ENCODE measurements at places on chromosomes 4 and X. TPM values are rescaled to one million over a fixed set of nuclear protein-coding genes. Genes with fewer than 3 reads are reported as not detected.
A peak's percentile ranks its signal among the peaks of the same experiment; 100 is the strongest.

DNA sequence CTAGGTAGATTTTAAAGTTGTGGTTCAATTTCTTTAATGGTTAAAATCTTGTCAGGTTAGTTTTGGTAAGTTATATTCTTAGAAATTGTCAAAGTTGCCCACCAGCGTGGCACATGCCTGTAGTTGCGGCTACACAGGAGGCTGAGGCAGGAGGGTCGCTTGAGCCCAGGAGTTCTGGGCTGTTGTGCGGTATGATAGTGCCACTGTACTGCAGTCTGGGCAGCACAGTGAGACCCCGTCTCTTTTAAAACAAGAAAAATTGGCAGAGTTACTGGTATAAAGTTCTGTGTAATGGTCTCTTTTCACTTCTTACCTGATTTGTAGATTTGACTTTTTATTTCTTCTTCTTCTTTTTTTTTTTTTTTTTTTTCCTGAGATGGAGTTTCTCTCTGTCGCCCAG lies 64.4 kb downstream of the FAM193A start:
- no peak for DNase-seq

DNA sequence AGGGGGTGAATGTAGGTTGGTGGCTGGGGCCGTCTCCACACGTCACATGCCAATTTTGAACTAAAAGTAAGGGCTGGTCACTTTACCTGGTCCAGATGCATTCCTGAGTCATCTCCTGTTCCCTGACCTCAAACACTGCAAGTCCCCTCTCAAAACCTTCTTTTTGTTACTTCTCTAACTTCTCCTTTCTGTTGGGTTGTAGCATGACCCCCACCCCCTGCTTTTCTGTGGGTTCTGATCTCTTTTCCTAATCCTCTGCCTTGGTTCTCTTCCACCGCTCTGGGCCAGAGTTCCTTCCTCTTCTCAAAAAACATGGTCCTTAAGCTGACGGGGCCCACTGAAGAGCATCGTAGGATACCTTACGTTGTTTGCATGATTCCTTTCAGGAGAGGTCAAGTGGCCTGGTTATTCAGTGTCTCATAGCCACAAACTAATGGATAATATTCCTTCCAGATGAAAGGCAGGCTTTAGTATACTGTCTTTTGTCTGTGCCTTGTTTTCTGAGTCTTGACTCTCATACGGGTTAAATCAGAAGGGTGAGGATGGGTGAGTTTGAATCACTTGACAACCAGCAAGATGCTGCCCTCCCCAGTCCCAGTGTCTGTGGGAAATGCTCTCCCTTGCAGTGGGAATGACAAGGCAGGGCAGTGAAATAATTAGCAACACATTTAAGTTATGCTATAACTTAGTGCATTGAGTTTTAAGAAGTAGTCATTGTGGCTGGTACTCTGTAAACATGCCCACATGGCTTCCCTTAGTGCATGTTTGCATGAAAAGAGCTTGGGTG lies 15.1 kb downstream of the SMS start:
- DNase-seq: no peak

DNA sequence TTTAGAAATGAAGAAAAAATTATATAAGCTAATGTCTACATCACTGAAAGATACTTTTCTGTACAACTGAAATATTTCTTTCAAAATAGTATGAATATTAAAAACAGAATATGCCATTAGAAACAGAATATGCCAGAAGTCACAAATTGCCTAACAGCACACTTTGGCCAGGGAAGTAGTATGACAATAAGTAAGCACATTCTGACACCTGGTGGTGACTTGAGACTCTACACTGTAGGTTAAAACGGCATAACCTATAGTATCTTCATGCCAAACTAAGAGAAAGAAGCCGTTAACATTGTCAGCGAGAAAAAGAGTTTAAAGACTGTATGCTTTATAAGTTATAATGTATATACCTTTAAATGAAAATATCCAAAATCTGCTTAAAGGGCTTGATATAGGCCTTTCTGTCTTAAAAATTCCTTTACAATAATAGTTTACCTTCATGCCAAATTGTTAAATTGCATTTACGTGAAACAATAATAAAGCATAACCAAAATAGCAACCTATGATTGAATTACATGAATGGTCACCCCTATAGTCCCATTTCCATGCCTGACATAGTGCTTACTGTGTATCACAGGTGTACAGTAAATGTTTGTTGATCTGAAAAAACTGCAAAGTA lies 32.8 kb downstream of the FAM13A start:
- DNase-seq: peak; percentile 44

DNA sequence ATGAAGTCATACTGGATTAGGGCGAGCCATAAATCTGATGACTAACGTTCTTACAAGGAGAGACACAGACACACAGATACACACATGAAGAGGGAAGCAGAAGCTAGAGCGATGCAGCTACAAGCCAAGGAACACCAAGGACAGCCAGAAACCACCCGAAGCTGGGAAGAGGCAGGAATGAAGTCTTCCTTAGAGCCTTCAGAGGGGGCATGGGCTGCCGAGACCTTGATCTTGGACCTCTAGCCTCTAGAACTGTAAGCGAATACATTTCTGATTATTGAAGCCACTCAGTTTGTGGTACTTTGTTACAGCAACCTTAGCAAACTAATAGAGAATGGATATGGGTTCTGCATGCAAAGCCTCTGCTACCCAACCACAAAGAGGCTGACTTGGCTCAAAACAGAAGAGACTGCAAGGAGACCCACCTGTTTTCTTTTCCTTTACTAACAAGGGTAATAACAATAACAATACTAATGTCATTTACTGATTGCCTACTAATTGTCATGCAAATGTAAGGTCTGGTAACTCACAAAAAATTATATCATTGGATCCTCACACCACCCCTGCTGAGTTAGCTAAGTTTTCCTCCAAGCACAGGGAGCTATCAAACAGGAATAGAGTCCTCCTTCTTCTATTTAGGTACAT lies 10.1 kb upstream of the LDB2 start:
- no peak for DNase-seq

DNA sequence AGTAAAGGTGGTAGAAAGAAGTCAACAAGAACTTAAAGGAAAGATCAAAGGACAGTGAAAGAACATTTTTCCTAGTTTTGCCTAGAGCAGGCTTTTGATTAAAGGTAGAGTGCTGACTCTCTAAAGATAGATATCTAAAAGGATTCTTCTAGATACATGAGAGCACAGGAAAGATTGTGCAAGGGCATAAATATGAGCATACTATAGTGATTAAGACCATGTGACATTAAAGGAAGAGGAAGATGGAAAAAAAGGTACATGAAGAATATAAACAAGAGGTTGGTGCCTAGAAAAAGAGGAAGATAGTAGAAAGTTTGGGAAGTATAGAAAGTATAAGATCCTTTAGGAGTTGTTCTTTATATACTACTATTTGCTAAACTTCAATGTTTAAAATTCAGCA lies 26.1 kb upstream of the TET2 start:
- DNase-seq: no peak

DNA sequence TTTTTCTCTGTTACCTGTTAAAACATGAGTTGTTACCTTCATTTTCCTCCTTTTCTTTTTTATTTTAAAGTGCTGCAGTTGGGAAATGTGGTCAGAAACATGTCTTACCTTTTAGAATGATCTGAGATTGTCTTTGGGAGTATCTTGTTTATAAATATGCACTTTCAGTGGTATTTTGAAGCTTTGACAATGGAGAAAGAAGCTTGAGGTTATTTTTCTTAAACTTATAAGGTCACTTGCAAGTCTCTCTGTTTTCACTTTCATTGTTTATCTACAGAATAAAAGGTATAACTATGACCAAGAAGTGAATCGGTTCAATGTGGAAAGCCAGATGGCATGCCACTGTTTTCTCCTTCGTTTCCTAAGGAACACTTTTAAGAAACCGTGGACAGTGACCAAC lies 167.5 kb upstream of the SLC7A11 start:
- no peak for DNase-seq

GRCh38 chrX:20609916-20610415 lies 343.3 kb upstream of the RPS6KA3 start:
- no peak for DNase-seq

DNA sequence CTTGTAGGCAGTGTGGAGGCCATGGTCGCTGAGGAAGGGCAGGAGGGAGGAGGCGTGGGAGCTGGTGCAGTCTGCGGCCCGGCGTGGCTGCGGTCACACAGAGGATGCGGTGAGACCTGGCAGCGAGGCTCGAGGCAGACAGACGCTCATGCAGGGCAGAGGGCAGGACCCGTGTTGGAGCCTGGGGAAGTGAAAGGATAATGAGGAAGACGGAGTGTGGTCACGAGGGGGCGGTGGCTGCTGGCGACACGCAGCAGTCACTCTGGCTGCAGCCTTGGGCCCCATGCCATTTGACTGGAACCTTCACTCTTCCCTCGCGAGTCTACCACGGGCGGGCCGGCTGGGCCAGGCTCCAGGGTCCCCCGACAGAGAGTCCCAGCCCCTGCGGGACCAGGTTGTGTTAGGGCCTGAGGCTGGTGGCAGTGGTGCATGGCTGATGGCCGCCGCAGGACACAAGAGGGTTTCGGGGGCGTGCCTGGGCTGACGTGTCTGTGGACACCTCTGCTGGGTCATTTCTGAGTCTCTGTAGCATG lies 68.8 kb upstream of the HGFAC start:
- DNase-seq: no peak

DNA sequence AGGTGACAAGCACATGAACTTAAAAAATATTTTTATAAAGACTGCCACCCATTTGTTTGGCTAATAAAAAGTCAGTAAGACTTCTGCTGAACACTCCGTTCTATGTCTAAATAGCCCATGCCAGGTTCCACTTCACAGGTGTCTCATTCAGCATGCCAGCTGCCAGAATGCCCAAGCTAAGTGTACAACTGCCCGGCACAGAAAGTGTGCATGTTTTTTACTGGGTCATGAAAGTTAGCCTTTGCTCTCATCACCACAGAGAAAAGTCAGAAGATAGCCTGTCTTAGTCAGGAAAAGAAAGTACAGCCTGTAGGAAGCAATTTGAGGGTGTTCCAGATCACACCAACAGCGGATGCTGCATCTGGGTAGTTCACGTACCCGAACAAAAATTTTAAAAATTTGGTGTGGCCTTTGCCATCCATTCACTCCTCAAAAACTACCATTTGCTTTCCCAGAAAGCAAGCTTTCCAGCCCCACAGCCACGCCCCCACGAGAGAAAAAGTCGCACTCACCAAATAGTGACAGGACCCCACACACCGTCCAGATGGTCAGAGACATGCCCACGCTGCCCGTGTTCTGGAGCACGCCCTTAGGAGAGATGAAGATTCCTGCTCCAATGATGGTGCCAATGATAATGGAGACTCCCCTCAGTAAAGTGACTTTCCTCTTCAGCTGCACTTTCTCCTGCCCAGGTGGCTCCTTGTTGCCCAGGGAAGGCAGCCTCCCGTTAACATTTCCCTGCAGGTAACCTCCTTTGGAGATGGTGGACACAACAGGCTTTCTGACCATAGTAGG lies 671 bp downstream of the SLC7A11 start:
- DNase-seq: no peak

GRCh38 chrX:125288343-125288742 lies 31.3 kb upstream of the TEX13C start:
- no peak for DNase-seq

DNA sequence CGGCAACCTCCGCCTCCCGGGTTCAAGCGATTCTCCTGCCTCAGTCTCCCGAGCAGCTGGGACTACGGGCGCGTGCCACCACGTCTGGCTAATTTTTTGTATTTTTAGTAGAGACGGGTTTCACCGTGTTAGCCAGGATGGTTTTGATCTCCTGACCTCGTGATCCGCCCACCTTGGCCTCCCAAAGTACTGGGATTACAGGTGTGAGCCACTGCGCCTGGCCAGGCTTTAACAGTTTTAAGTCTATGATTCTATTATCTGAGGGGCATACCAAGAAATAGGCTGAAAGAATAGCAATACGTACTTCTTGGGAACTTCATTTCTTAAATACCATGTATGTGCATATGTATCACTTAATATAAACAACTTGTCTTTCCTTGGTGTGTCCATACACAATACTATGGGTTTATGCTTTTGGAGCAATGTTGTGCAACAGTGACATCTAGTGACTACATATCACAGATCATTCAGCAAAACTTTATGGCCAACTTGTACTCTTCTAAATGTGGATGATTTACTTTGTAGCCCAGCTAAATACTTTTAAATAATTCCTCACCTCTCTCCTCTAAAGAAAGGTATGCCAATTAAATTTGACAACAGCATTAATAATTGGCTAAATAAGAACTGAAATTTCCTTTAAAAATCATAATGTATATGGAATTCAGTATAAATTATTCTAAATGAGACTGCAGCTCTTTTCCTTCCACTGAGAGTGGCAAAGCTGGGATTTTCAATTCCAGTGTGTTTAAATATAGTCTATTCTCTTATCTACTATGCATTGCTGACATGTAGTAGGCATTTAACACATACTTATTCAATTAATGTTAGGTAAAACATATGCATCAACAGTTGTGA lies 10.4 kb downstream of the SLC9B1 start:
- DNase-seq: peak; percentile 50

DNA sequence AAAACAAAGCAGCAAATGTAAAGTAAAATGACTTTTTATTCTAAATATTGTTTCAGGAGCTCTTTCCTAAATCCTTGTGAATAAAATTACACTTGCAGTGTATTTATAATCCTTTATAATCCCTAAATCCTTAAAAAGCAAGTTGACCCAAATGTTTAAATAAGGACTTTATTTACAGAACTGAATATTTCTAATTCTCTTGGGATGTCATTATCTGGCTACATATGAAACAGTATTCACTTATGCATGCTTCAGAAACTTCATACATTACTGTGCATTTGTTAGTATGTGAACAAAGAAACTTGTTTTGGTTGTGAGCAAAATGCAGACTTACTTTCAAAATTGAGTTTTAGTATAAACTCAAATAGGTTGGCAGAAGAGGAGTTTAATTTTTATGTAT lies 49.2 kb downstream of the PTTG2 start:
- DNase-seq: no peak

DNA sequence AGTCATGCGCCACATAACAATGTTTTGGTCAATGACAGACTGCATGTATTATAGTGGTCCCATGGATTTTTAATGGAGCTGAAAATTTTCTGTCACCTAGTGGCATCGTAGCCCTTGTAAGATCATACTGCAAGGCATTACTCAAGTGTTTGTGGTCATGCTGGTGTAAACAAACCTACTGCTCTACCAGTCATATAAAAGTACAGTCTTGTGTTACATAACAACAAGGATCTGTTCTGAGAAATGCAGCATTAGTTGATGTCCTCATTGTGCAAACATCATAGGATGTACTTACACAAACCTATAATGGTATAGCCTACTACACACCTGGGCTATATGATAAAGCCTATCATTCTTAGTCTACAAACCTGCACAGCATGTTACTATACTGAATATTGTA lies 34.6 kb downstream of the COX18 start:
- DNase-seq: no peak

GRCh38 chr4:72505314-72505744 lies 63.7 kb downstream of the ADAMTS3 start:
- DNase-seq: peak; percentile 26

POLN gene
- polyA plus RNA-seq: 0.35 TPM

MAOA gene
- polyA plus RNA-seq: 0.37 TPM

EGF gene
- 0.14 TPM for polyA plus RNA-seq

PTTG2 gene
- not detected for polyA plus RNA-seq

MFAP3L gene
- polyA plus RNA-seq: 0.31 TPM

MUC7 gene
- polyA plus RNA-seq: not detected

GLOD5 gene
- not detected for polyA plus RNA-seq

Measured in AG04450 (cell line).